ENCODE measurements at places on chromosomes 6 and 20. TPM values are rescaled to one million over a fixed set of nuclear protein-coding genes. Genes with fewer than 3 reads are reported as not detected.

CDH4 gene
- 1.2 TPM for total RNA-seq

DNA sequence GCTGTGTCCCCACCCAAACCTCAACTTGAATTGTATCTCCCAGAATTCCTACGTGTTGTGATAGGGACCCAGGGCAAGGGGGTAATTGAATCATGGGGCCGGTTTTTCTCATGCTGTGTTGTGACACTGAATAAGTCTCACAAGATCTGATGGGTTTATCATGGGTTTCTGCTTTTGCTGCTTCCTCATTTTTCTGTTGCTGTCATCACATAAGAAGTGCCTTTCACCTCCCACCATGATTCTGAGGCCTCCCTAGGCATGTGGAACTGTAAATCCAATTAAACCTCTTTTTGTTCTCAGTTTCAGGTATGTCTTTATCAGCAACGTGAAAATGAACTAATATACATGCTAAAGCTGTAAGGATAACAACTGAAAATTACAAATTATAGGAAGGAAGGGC is 88.3 kb downstream of the CDYL start:
- DNase-seq: no peak

- DNase-seq: no peak
Measured at GRCh38 chr20:38859070-38859690, 53.7 kb downstream of the PPP1R16B start.

- DNase-seq: peak; percentile 34
Measured at GRCh38 chr6:3194535-3195419, 32.7 kb downstream of the TUBB2B start.

GRCh38 chr6:28876710-28877109 is 47.1 kb downstream of the TRIM27 start:
- DNase-seq: no peak

DNA sequence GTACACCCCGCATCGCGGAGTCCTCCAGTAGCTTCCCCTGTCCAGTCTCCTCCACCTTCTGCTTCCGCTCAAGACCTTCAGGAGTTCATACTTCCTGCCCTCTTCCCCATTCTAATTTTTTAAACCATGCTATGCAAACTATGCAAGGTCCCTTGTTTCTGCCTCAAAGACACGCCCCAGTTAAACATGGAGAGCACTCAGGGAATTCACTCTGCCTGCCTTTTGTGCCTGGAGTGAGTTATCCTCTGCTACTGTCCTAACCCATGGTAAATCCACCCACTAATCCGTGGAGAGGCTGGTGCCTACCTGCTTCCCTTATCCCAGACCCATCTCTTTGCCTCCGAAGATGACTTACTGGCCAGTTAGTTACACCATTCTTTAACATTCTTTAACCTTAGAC is 473.7 kb upstream of the JARID2 start:
- DNase-seq: no peak

WFDC5 gene
- total RNA-seq: not detected

AGPAT1 gene
- total RNA-seq: 136 TPM

GRCh38 chr6:134519465-134519864 is 201.6 kb upstream of the SGK1 start:
- no peak for DNase-seq

- DNase-seq: no peak
Measured at GRCh38 chr6:138410972-138411880, 7.2 kb downstream of the HEBP2 start.

TMEM74B gene
- 5.0 TPM for total RNA-seq

DNA sequence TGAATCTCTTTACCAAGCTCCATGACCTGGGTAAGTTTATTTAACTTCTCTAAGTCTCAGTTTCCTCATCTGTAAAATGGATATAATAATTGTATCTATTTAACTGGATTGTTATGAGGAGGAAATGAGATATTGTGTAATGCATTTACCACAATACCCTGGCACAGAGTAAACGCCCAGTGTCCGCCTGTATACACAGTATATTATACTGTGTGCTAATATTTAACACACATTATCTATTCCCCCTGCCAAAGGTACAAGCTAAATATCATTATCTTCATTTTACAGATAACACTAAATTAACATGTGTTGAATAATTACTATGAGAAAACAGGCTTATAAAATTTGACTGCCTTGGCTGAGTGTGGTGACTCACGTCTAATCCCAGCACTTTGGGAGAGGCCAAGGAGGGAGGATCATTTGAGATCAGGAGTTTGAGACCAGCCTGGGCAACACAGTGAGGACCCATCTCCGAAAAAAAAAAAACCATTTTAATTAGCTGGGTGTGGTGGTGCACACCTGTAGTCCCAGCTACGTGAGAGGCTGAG is 38.7 kb upstream of the TNFRSF21 start:
- DNase-seq: no peak

DNA sequence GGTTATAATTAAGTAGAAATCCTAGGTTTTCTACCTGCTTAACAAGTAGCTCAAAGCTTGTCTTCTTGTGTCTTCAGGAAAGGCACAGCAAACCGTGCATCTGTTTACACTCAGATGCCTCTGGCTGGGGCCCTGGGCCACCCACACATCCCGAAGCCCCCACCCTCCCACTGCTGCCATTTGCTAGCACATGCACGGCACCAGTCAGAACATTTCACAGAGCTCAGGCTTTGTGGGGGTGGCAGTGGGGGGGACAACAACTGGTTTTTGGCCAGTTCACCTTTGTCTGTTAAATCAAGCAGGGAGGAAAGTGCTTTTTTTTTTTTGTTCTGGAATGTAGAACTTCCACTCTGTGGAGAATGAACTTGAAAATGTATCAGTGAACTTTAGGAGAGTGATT is 77.7 kb downstream of the LINC00237 start:
- no peak for DNase-seq

DNA sequence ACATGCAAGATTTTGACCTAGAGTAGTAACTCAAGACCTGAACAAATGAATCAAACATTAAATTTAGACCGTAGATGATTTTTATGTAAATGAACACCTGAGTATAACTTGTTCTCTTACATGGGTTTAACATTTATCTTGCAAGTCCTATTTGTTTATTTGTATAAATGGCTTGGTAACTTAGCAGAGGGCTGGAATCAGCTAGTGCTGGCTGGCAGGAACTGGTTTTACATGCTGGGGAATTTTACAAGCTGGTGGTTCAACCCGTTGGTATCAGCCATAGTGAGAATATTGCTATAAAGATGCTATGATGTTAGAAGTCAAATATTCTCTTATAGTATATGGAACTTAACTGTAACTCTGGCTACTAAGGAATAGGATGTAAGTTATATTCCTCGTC is 8.9 kb downstream of the SLC22A2 start:
- no peak for DNase-seq

DNA sequence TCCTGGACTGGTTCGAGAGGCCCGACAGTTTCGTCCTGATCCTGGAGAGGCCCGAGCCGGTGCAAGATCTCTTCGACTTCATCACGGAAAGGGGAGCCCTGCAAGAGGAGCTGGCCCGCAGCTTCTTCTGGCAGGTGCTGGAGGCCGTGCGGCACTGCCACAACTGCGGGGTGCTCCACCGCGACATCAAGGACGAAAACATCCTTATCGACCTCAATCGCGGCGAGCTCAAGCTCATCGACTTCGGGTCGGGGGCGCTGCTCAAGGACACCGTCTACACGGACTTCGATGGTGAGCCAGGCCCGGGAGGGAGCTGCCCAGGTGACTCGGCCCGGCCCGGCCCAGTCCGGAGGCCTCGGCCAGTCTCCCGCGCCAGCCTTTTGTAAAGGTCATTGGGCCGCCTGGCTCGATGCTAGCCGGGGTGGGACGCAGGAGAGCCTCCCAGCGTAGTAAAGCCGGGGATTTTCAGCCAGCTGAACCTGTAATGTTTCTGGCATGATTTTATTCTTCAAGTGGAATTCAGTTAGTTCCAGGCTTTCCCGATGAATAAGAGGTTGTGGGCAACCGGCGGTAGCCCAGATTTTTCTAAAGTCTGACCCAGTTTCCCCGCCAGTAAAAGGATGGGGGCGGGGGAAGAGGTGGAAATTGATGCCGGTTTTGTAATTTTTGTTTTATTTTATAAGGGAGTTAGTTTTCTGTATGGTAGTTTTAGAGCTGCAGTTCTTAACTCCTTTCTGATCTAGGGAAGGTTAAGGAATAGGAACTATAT is 1.4 kb downstream of the PIM1 start:
- peak; percentile 43 for DNase-seq

ID1 gene
- 92.0 TPM for total RNA-seq

DNA sequence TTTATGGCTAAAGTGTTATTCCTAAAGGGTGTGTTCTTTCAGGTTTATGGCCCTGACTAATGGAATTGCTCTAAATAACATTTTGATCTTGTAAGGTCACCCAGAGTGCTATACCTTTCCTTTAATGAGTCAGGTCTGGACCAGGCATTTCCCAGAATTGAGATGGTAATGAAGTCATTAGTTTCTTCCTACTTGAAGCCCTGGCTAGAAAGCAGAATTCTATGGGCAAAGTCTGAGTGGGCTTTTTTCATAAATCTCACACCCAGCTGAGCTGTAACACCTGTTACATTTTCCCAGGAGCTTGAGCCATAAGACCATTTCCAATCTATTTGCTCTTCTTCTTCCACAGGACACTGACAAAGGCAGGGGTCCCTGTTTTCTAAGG is 122.0 kb upstream of the ID4 start:
- DNase-seq: no peak

DUSP15 gene
- 19.3 TPM for total RNA-seq

DNA sequence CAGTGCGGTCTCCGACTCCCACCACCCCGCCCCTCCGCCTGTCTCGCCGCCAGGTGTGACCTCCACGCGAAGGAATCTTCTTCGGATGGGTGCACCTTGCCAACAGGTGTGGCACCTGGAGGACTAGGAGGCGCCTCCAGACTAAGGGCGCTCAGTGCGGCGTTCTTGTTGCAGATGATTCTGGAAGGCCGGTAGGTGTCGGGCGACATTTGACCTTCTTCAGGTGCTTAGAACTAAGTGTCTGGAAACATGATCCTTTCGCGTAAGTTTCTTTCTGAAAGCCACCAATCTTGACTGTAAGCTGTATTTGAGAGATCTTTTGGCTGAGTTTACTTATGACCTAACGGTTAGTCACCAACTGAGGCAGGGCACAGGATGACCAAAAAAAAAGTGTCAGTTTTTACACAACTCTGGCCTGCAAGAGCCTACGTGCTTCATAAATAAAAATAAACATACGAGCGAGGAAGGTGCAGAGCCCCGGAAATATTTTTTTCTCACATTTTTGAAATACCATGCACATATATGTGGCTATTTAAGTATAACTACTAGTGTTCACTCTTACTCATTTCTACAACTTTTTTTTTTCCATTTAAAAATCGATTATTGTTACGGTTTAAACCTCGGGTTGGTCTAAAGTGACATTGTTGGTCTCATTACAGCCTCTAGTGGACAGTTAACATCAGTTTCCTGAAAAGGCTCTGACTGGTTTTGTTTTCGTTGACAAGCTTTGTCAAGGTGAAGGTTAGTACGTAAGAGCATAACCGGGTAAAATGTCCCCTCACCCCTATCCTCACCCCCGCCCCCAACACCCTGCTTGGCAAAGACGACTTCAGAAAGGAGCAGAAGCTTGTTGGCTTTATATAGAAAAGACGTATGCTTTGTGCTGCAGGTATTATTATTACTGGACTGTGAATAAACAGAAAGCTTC is 1.6 kb upstream of the ATXN1 start:
- no peak for DNase-seq

DNA sequence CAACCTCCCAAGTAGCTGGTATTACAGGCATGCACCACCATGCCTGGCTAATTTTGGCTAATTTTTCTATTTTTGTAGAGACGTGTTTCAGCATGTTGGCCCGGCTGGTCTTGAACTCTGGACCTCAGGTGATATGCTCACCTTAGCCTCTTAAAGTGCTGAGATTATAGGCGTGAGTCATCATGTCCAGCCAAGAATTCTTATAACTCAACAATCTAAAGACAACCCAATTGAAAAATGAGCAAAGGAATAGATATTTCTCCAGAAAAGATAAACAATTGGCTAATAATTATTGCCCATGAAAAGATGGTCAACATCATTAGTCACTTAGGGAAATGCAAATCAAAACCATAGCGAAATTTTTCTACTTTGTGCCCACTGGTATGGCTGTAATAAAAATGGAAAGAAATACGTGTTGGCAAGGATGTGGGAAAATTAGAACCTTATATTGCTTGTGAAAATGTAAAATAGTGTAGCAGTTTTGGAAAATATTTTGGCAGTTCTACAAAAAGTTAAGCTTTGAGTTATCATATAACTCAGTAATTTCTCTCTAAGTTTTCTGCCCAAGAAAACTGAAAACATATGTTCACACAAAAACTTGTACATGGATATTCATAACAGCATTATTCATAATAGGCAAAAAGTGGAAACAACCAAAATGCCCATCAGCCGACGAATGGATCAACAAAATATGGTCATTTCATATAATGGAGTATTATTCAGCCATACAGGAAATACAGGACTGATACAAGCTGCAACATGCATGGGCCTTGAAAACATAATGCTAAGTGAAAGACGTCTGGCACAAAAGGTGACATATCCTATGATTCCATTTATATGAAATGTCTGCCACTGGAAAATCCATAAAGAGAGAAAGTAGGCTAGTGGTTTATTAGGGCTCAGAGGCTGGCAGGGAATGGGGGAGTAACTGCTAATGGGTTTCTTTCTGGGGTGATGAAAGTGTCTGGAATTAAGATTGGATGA is 87.8 kb downstream of the UTRN start:
- no peak for DNase-seq

TCF15 gene
- total RNA-seq: 19.7 TPM

KCNS1 gene
- total RNA-seq: not detected

GRCh38 chr20:6606651-6607050 is 160.8 kb upstream of the BMP2 start:
- no peak for DNase-seq

DNA sequence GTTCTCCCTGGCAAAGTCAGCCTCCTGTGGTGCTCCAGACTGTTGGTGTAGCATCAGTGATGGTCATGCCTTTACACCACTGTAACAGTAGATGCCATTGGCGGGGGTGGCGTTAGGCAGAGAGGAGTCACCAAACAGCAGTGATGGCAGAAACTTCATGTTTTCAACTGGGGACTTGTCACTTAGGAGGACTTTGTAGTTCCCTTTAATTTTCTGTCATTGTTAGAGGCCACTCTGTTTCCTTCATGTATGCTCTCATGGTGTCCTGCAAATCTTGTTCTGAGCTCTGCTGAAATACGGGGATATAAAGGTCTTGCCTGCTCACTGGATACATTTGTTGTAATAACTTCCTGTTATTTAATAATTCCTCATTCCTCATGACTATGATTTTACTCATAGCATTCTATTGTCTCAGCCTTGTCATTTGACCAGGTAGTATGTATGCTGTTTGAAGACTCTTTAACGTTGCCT is 4.6 kb downstream of the MAP3K4 start:
- DNase-seq: no peak

- DNase-seq: no peak
Measured at GRCh38 chr6:25303254-25303653, 24.1 kb downstream of the CARMIL1 start.

ATAT1 gene
- total RNA-seq: 131 TPM

DNA sequence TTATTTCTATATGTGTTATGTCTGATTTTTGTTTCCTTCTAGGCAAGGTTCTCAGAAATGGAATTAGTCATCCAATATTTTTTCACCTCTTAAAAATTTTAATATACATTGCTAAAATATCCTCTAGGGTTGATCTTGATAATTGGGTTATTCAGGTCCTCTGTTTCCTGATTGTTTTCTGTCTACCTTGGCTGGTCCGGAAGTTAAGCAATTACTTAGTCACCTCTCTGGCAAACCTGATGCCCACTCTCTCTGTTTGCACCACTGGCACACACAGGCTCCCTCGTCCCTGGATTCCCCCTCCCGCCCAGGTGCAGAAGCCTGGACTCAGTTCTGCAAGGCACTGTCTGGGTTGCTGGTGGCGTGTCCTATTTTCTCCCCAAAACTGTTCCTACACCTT is 27.7 kb downstream of the CST9L start:
- DNase-seq: no peak

ENTPD6 gene
- total RNA-seq: 191 TPM

GRCh38 chr20:58042591-58042990 is 185.9 kb downstream of the ANKRD60 start:
- DNase-seq: no peak
